ENCODE measurements at places on chromosomes 5 and 9. TPM values are rescaled to one million over a fixed set of nuclear protein-coding genes. Genes with fewer than 3 reads are reported as not detected.

- no peak for DNase-seq
- no peaks in the 10 kb centered on the region for H3K36me3 ChIP-seq
- no peaks in the 10 kb centered on the region for H3K4me1 ChIP-seq
- no peaks in the 10 kb centered on the region for H3K27me3 ChIP-seq
- H3K4me3 ChIP-seq: no peak overlapping the region
Measured at GRCh38 chr5:5688925-5689310, 266.4 kb downstream of the ICE1 start.

DNA sequence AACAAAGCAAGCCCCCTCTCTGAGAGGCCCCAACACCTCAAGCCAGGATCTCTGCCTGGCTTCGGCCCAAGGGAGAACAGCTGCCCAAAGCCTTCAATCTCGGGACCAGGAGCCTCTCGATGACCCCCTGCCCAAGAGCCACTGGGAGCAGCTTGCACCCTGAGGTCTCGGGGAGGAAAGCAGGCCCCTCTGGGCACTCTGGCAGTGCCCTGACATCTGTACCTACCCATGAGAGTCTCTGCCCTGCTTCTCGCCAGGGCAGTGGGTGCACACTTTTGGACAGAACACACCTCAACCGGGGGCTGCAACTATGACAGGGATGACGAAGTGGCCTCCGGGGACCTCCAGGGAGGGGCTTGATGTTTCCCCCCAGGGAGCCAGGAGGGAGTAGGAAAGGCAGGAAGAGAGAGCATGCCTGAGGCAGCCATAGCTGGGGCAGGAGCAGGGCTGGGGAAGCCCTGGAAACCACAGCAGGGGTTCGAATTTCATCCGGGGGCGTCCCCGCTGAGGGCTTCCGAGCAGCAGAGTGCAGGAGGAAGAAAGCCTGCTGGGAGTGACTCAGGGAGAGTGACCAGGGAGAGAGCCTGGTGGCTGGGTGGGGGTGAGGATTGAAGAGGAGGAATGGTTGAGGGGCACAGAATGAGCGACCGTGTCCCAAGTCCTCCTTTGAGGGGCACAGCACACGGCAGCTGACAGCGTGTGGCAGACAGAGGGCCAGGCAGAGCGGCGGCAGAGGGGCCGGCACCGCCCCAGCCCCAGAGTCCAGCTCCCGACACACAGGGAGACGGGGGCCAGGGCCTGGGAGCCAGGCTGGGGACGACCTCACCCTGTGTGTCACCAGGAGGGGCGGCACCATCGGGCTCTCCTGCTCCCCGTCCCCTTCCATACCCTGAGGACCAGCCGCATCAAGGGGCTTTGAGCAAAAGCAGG, 1.8 kb downstream of the LPCAT1 start:
- DNase-seq: peak; percentile 98
- H3K27me3 ChIP-seq: no peaks in the 10 kb centered on the region
- H3K4me1 ChIP-seq: peaks cover 21% of the 10 kb centered on the region

DNA sequence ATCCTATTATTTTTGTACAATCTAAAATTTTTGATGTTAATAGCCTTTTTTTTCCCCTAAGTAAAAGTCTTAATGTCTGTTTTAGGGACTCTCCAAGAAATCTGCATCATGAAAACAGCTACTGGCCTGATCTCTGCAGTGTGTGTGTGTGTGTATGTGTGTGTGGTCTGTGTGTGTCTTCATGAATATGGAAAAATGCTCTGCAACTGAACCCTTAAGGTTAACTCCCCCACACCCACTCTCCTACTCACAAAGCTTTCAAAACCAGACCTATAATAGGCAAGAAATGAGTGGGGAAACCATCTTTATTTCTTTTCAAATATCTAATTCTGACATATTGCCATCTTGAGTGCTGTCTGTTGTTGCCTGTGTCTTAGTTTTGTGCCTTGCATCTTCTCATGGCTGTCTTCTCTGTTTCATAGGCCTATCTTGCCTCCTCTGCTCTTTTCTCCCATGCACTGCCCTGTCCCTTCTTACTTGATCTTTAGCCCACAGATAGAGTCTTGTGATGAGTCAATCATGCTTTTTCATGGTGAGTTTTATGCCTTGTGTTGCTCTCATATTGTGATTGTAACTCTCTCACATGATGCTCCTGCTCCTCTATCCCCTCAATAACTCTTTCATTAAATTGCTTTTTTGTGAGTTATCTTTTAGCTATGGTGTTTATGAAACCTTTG, 68.3 kb downstream of the CHSY3 start:
- H3K4me1 ChIP-seq: peaks cover 33% of the 10 kb centered on the region
- H3K27me3 ChIP-seq: no peaks in the 10 kb centered on the region
- H3K4me3 ChIP-seq: no peak overlapping the region
- H3K27ac ChIP-seq: peak overlapping the region; percentile 70
- no peaks in the 10 kb centered on the region for H3K36me3 ChIP-seq

- no peak within 1 kb of the TSS for H3K4me3 ChIP-seq
- H3K36me3 ChIP-seq: no peaks in the 10 kb centered on the region
- H3K4me1 ChIP-seq: no peaks in the 10 kb centered on the region
- peak; percentile 54 for DNase-seq
Measured at GRCh38 chr5:140881889-140882590, at the start of gene PCDHA13. Gene PCDHA13 (plus strand): TSS chr5:140882124. CDS start chr5:140882269, 145 bp downstream.

GRCh38 chr5:6496207-6496584, 47.5 kb downstream of the UBE2QL1 start:
- DNase-seq: no peak
- H3K4me1 ChIP-seq: no peaks in the 10 kb centered on the region
- H3K4me3 ChIP-seq: no peak overlapping the region
- H3K36me3 ChIP-seq: no peaks in the 10 kb centered on the region
- no peak overlapping the region for H3K27ac ChIP-seq

DNA sequence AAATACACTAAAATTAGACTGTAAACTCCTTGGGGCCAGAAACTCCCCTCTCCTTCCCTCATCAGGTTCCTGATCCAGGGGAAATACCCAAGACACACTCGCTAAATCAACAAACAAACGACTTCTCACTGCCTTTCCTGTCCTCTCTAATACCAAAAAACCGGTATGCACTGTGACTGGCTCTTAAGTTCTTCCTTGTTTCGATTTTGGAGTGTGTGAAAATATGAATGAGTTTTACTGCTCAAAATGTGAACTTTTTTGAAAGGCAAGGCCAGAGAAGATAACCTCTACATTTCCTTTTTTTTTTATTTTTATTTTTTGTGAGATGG, 81.1 kb upstream of the EPB41L4B start:
- no peaks in the 10 kb centered on the region for H3K27me3 ChIP-seq
- no peak overlapping the region for H3K4me3 ChIP-seq
- DNase-seq: no peak
- H3K27ac ChIP-seq: no peak overlapping the region
- no peaks in the 10 kb centered on the region for H3K36me3 ChIP-seq
- H3K4me1 ChIP-seq: peaks cover 20% of the 10 kb centered on the region

DNA sequence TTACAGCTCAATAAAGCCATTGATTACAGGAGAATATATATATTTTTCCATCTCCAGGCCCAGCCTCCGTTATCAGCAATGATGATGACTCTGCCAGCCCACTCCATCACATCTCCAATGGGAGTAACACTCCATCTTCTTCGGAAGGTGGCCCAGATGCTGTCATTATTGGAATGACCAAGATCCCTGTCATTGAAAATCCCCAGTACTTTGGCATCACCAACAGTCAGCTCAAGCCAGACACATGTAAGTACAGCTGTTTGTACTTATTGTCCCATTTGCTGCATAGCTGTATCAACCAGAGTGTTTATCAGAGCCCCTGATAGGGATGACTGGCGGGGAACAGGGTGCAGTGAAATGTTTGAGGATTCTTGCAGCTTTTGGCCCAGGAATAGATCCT, 197.7 kb downstream of the NTRK2 start:
- no peak for DNase-seq
- H3K4me3 ChIP-seq: no peak overlapping the region
- no peaks in the 10 kb centered on the region for H3K27me3 ChIP-seq
- H3K27ac ChIP-seq: no peak overlapping the region

- H3K4me3 ChIP-seq: no peak overlapping the region
- no peak overlapping the region for H3K27ac ChIP-seq
- peaks cover 31% of the 10 kb centered on the region for H3K36me3 ChIP-seq
- peaks cover 25% of the 10 kb centered on the region for H3K4me1 ChIP-seq
- no peak for DNase-seq
- H3K27me3 ChIP-seq: no peaks in the 10 kb centered on the region
Measured at GRCh38 chr5:180790020-180790419, 12.6 kb downstream of the MGAT1 start.

GRCh38 chr5:179187681-179188575, 127.8 kb downstream of the ZNF354C start:
- no peak overlapping the region for H3K27ac ChIP-seq
- peak; percentile 76 for DNase-seq
- H3K36me3 ChIP-seq: peaks cover 6% of the 10 kb centered on the region
- no peaks in the 10 kb centered on the region for H3K4me1 ChIP-seq

DNA sequence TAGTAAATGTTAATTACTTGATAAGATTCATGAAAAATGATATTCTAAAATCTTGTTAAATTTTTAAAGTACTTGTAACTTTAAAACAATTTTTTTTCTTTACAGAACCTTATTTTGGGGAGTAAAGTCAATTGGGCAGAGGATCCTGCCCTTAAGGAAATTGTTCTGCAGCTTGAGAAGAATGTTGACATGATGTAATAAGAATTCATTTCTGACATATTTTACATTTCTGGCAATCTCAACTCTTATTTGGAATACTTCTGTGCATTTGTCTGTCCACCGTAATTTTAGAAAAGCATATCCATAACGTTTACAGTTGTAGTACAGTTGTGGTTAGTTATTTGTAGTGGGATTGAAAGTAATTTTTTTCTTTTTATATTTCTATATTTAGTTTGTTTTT, 20.2 kb downstream of the CENPH start:
- H3K27ac ChIP-seq: no peak overlapping the region
- no peaks in the 10 kb centered on the region for H3K27me3 ChIP-seq
- no peak for DNase-seq
- H3K36me3 ChIP-seq: no peaks in the 10 kb centered on the region
- H3K4me1 ChIP-seq: no peaks in the 10 kb centered on the region

DNA sequence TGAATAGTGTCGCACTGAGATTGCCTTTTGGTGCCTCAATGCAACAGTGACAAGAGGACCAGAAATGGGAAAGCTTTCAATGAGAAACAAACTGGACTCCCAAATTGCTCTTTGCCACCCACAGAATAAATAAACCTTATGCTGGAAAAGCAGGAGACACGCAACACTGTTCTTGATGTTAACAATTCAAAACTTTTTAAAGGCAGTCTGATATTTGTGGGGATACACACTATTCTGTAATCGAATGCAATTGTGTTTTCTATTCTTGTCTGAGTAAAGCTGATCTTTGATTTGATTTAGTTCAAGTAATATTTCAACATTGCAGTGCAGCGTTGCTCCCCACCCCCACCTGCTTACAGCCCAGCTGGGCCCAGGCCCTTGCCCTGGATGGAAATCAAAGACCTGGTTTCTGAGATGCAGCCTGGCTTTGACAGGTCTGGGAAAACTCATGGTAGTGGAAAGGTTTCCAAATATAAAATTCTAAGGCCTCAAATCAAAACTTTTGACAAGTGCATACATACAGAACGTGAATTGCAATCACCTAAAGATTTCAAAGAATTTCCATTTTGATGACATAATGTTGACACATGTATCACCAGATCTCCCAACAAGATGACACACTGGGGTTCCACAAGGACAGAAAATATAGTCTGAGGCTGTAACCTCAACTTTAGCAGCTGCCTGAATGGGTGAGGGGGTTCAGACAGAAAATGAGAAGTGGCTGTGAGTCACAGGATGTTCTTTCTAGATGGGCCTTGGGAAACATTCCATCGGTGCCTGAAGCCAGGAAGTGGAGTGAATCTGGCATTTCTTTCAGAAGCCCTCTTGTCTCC, 55.1 kb downstream of the ABCA1 start:
- peak overlapping the region; percentile 92 for H3K27ac ChIP-seq
- H3K4me1 ChIP-seq: peaks cover 40% of the 10 kb centered on the region
- H3K4me3 ChIP-seq: peak overlapping the region; percentile 5

DNA sequence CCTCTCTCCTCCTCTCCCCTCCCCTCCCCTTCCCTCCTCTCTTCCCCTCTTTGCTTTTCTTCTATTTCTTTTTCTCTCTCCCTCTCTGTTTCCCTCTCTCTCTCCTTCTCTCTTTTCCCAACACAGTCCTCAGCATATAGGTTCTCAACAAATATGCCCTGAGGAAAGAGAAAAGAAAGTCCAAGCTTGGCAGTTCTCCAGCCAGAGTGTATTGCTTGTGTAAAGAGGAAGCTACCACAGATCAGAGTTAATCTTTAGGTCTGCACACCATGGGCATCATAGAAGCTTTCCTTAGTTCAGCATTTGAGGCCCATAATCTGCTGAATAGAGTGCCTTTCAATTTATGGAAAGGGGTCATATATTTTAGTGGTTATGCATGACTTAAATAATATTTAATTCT, 382.8 kb upstream of the WWC1 start:
- no peak overlapping the region for H3K27ac ChIP-seq
- no peaks in the 10 kb centered on the region for H3K36me3 ChIP-seq
- no peak overlapping the region for H3K4me3 ChIP-seq
- H3K27me3 ChIP-seq: no peaks in the 10 kb centered on the region

DNA sequence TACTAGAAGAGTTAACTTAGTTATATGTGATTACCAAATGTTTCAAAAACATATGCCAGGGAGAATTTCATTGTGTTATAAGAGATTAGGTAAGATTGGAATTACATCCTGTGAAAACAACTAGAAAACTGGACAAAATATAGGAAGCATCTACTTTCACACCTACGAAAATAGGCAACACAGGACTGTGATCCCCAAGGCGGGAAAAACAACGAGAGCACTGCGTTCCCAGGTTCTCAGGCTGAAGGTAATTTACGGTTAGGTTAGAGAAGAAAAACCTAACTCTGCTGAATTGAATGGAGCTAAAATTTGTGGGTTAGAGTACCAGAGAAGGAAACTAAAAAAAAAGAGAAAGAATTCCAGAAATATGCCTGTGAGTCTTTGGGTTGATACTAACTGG, 28.4 kb downstream of the ACOT12 start:
- H3K27me3 ChIP-seq: no peaks in the 10 kb centered on the region
- no peak for DNase-seq
- no peaks in the 10 kb centered on the region for H3K36me3 ChIP-seq
- H3K4me3 ChIP-seq: no peak overlapping the region
- H3K4me1 ChIP-seq: no peaks in the 10 kb centered on the region

DNA sequence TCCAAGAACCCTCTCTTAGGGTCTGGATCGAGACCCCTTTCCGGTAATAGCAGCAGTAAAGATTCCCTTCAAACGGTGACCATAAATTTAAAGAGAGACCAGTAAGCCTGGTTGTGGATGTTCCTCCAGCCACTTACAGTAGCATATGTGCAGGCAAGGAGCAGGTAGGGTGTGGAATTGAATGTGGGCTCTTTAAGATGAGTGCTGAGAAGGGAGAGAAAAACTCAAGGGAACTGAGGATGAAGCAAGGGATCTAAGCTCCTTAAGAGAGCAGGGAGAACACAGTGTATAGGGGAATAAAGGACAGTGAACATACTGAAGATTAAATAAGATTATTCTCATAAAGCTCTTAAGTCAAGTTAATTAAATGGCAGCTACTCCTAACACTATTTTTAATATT, 51.3 kb downstream of the DPYSL3 start:
- no peak overlapping the region for H3K4me3 ChIP-seq
- no peaks in the 10 kb centered on the region for H3K27me3 ChIP-seq
- DNase-seq: no peak
- peaks cover 31% of the 10 kb centered on the region for H3K4me1 ChIP-seq
- H3K27ac ChIP-seq: no peak overlapping the region

TNFSF15 gene
- total RNA-seq: 0.29 TPM

C5orf22 gene
- 21.8 TPM for total RNA-seq

GRM6 gene
- not detected for total RNA-seq

FOXI1 gene
- not detected for total RNA-seq

SIT1 gene
- 0.36 TPM for total RNA-seq

KLF4 gene
- total RNA-seq: 34.7 TPM

FAXDC2 gene
- total RNA-seq: 19.2 TPM

All from osteoblast (primary cell).